ENCODE measurements at places on chromosomes 7 and 10. TPM values are rescaled to one million over a fixed set of nuclear protein-coding genes. Genes with fewer than 3 reads are reported as not detected.

WAPL gene
- 47.2 TPM for total RNA-seq

SPDYE3 gene
- not detected for total RNA-seq

CC2D2B gene
- total RNA-seq = 0.07 TPM

ASZ1 gene
- not detected for total RNA-seq

EFCAB10 gene
- 0.13 TPM for total RNA-seq

CDK1 gene
- total RNA-seq = 18.5 TPM

HNRNPF gene
- total RNA-seq = 175 TPM

AKR1C3 gene
- 74.1 TPM for total RNA-seq

C10orf90 gene
- total RNA-seq = 0.26 TPM

EPO gene
- not detected for total RNA-seq

UCN3 gene
- not detected for total RNA-seq

COX19 gene
- 10.1 TPM for total RNA-seq

MYL7 gene
- total RNA-seq = not detected

NKX6-2 gene
- not detected for total RNA-seq

CLEC5A gene
- not detected for total RNA-seq

RTKN2 gene
- 3.3 TPM for total RNA-seq

GIMAP7 gene
- total RNA-seq = not detected

C10orf53 gene
- total RNA-seq = not detected

CXCL12 gene
- total RNA-seq = 101 TPM

GJD4 gene
- total RNA-seq = 0.10 TPM

IKZF1 gene
- not detected for total RNA-seq
